ENCODE measurements at places on chromosomes 6 and 20. TPM values are rescaled to one million over a fixed set of nuclear protein-coding genes. Genes with fewer than 3 reads are reported as not detected.
A peak's percentile ranks its signal among the peaks of the same experiment; 100 is the strongest.

DNA sequence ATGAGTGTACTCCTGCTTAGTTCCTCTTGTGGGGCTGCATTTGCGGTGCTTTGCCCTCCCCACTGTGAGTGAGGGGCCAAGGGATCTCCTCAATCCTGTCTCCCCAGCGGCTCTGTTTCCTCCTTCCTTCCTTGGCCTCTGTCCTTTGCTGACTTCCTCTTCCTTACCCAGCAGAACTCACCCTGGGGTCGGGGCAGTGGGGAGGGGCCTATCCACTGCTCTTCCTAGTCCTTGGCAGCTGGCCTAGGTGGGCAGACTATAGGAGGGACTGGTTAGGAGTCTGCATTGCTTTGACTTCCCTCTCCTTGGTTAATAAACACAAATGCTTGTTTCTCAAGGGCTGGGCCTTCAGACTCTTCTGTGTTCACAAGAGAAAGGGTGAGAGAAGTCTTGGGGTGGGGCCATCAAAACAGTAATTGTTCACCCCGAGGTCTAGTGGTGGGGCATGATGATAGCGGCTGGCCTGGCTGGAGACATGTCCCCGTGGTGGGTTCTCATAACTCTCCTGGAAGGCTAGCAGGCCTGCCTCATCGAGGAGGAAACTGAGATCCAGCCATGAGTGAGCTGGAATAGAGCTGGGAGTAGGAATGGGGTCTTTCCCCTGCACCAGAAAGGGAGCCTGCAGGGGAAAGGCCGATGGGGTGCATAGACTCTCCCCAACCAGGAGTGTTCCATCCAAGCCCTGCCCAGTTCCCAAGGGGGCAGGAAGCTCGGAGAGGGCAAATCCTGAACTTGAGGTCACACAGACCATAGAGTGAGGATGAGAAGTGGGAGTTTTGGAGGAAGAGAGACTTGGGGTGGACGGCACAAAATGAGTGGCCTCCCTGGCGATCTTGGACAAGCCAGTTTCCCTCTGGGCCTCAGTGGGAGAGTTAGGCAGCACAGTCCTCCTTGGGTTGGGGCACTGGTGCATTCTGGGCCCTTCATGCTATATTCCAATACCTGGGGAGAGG is 12.7 kb downstream of the FAM110A start:
- no peak for DNase-seq

The OGFRL1 gene
- 16.0 TPM for total RNA-seq

DNA sequence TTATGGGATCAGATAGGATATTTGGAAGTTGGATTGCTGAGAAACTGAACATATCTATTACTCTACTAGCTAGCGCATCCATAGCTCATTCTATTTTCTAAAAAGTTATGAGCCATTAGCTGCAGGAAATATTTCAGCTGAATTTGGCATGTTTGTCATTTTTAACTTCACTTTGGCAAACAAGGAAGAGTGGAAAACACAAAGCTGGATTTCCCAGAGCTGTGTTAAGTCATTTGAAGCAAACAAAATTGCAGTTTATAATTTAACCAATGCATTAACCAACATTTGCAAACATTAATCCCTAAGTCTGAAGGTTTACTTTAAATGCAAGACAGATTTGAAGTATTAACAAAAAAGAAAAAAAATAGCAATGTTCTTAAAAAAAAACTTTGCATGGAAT is 1.2 kb downstream of the ALDH8A1 start:
- no peak for DNase-seq

The PCIF1 gene
- total RNA-seq = 43.1 TPM

- DNase-seq = no peak
Measured at GRCh38 chr6:144678844-144679243, 393.7 kb downstream of the UTRN start.

GRCh38 chr6:150631984-150632642 is 32.4 kb downstream of the PLEKHG1 start:
- no peak for DNase-seq

The GPSM3 gene
- total RNA-seq = 28.1 TPM

The LAMA4 gene
- 20.7 TPM for total RNA-seq

- no peak for DNase-seq
Measured at GRCh38 chr20:17859002-17859615, 109.5 kb downstream of the SNX5 start.

DNA sequence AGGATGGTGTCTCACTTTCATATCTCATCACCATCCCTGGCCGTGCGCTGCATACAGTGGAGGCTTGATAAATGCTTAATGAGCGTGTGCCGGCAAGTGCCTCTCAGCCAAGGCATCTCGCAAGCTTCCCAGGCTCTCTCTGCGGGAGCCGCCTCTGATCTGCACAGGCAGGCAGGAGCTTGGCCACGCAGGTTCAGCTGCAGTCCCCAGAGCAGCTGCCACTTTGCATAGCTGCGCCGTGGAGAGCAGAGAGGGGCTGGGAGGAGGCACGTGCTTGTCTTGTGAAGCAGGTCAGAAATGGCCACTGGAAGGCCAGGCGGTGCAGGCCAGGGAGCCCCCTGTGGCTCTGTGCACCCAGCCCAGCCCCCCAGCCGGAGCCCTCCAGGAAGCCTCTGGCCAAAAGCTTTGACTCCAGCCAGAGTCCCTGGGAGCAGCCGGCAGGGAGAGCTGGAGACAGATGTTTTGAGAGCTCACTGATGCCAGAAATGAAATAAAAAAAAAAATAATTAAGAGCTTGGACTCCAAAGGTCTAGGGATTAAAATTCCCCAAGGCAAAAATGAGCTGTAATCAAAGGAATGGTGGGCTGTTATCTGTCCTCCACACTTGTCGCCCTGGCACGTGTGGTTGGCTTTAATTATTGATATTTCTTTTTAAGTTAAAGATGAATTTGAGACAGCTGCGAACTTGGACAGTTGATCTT is 377.0 kb downstream of the CDH4 start:
- peak; percentile 67 for DNase-seq

DNA sequence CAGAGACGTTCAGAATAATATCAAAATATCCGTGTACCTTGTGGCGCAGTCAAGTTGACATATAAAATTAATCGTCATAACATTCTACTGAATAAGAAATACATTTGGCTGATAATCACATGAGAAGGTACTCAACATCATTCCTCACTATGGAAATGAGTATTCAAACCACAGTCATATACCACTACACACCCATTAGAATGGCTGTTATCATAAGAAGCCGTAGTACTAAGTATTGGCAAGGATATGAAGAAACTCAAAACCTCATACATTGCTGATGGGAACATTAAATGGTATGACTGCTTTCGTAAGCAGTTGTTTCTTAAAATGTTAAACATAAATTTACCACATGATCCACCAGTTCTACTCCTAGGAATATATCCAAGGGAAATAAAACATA is 244.7 kb downstream of the CDKAL1 start:
- no peak for DNase-seq

The LAMA2 gene
- total RNA-seq = 20.8 TPM

The FNDC1 gene
- 1.3 TPM for total RNA-seq

DNA sequence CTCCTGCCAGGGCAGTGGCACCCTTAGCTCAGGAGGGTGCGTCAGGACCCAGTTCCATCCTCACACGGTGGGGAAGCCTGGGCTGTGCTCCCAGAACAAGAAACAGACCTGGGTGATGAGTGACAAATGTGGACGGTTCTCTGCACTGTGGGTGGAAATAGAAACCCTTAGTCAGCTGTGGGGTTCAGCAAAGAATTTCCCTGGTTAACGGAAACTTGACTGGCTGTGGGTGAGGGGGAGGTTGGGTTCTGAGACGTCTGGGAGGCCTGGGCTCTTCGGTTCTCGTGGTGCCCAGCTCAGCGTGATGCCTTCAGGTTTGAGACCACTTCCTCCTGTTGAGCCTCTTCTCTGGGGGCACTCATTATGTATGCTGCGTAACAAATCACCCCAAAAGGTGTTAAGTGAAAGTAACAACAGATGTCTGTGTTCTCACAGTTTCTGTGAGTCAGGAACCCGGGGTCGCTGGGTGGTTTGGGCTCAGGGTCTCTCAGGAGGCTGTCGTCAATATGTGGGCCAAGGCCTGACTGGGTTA is 53.1 kb upstream of the FAM83D start:
- DNase-seq = no peak

The MAP7 gene
- total RNA-seq = 40.0 TPM

- no peak for DNase-seq
Measured at GRCh38 chr6:122035173-122035572, 364.3 kb upstream of the HSF2 start.

The PHACTR3 gene
- total RNA-seq = 12.3 TPM

The OPRL1 gene
- total RNA-seq = 1.2 TPM

GRCh38 chr6:10850728-10851127 is 12.4 kb upstream of the MAK start:
- peak; percentile 40 for DNase-seq

DNA sequence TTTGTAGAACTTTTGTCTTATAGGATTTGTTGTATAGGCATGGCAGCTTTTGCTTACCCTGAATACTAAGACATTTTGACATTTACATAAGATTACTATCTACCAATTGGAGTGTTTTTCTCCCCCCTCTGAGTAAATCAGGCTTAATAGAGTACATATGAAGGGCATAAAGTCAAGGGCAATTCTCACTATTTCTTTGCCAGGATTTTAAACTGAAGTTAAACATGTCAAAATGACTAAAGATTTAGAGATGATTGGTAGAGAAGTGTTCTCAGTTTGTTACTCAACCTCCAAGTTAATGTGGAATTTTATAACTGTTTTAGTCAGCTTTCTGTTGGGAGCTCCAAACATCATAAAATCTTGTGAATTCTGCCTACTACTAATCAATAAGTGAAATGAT is 157.8 kb downstream of the CDKAL1 start:
- no peak for DNase-seq

The RGS19 gene
- 20.2 TPM for total RNA-seq
